H7 (cell line): ENCODE measurements at places on chromosomes 11 and 22.

DNA sequence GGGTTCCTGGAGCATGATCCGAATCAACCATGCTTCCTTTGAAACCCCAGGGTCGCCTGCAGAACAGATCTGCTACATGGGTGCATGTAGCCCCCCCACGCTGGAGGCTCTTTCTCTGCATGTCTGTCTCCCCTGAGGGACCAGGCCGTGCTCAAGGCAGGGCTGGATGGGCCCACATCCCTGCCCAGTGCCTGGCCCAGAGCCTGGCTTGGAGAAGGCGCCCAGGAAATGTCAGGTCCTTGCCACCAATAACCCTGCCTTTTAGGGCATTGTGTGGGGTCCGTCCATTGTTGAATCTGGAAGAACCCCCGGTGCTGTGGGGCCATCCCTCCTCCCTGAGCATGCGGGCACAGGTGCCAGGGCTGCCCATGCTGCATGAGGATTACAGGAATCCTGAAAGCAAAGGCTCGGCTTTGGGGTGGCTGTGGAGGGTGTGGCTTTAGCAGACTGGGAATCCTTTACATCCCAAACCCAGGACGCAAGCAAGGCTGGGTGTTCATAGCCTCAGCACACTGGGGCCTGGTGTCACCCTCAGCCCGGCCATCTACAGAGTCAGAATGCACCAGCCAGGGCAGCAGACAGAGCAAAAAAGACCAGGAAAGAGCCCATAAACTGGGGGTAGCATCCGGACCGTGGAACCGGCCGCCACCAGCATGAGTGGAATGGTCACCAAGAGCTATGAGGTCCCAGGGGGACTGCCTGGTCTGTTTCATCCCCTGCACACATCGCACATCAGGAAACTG lies 48.2 kb downstream of the RTL6 start:
- DNase-seq: peak; percentile 20

DNA sequence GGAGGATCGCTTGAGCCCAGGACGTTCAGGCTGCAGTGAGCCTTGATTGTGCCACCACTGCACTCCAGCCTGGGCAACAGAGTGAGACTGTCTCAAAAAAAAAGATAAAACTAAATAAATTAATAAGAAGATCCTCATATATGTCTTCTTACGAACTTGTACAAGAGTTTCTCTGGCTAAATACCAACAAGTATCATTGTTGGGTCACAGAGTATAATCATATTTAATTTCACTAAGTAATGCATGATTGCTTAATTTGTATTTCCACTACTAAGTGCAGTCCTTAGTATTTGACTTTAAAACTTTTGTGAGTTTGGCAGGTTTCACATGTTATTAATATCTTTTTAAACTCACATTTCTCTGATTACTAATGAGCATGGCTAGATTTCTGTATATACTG lies 60.9 kb downstream of the PACS1 start:
- no peak for DNase-seq

- peak; percentile 93 for DNase-seq
Observed at GRCh38 chr11:70826541-70827335, 425.6 kb downstream of the SHANK2 start.

DNA sequence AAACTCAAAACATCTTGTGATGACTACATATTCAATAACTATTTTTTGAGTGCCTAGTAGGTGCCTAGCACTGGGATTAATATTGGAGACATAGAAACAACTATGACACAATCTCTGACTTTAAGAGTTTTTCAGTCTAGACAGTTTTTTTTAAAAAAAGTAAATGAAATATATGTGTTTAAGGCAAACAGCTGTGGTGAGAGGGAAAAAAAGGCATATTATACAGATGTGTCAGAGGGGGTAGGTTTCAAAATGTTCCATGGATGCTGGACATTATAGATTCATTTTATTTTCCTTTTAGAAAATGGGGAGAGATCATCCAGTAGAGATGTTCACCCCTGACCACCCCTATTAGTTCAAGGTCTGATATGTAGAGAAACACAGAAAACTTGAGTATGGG lies 90.8 kb downstream of the LUZP2 start:
- no peak for DNase-seq

DNA sequence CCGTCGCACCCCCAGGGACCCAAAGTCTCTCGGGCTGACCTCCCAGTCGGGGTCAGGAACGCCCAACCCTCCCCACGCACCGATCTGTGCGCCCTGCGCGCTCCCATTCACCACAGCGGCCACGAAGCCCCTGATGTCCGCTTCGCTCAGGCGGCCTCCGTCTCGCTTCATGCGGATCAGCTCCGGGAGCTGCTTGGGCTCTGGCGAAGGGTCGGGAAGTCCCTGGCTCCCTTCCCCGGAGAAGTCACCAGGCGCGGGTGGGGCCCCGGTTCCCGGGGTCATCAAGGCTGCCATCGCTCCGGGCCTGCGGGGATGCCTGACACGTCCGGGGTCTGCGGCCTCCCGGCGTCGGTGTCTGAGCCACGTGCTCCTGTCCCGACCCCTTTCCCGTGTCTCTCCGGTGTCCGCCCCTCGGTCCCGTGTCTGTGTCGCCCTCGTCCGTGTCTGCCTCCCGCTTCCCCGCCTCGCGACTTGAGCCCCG lies 356 bp downstream of the TYMP start:
- DNase-seq: peak; percentile 83

DNA sequence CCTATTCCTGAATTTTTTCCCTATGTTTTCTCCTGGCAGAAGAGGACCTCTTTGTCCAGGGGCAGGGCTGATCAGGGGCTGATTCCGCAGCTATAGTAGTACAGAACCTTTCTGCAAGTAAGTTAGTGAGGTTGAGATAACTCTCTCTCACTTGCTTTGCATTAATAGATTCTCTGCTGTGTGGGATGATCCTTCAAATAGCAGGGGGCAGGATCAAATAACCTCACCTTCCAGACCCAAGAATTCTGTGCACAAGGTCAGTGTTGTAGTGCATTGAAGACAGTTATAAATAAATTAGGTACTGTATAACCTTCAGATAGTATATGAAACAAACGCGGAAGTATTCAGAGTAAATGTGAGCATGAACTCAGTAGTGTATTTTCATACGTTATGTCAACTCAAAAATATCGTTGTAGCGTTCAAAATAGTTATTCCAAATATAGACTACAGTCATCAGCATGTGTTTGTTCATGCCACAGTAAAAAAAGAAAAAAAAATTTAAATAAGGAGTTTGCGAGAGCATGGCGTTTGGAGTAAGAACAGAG lies 278 bp downstream of the MMP26 start:
- peak; percentile 5 for DNase-seq

DNA sequence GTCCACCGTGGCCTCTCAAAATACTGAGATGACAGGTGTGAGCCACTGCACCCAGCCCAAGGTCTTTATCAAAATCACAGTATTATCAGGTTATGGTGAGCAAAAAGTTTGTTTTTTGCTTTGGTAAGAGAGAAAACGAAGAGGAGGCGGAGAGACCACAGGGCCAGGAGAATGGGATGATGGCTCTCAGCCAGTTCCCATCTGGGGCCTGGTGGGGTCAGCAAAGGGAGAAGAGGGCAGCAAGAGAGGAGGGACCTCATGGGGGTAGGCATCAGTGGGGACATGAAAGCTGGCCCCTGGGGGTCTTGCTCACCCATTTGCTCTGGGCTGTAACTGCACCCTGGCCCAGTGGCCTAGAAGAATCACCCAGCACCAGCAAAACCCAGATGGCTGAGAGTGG lies 190.2 kb downstream of the SHANK2 start:
- peak; percentile 64 for DNase-seq

GRCh38 chr11:17786824-17787525 lies 52.4 kb downstream of the KCNC1 start:
- no peak for DNase-seq

DNA sequence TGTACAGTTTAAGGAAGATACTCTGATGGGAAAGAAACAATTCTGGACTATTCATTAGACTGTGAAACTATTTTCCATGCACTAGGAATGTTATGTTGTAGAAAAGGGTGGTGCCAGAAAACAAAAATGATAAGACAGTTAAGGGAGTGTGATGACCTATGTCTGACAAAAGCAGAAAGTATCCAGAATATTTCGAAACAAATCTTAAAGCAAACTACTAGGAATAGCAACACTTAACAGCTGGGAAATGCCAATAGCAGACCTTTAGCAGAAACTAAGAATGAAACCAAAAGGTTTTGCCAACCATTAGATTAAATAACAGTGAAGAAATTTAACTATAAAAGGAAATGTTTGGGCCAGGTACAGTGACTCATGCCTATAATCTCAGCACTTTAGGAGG lies 3.3 kb upstream of the ARHGAP20 start:
- DNase-seq: no peak

DNA sequence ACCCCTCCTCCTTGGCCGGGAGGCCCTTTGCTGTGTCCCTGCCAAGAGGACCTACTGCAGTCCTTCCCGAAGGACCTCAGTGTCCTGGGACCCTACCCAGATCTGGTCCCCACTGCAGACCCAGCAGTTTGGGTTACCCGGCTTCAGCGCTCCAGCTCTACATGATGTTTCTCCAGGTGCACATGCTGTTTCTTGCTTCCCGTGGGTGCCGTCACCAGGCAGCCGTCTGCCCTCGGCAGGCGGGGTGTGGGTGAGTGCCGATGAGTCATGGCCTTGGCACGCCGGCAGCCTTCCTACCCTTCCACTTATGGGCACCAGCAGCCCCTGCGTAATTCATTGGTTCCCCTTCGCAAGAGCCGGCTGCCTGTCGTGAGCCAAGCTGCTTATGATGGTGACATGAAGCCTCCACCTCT lies 101.8 kb downstream of the BCR start:
- DNase-seq: no peak

GRCh38 chr11:60915248-60915914 lies 1.4 kb downstream of the TMEM109 start:
- peak; percentile 85 for DNase-seq

DNA sequence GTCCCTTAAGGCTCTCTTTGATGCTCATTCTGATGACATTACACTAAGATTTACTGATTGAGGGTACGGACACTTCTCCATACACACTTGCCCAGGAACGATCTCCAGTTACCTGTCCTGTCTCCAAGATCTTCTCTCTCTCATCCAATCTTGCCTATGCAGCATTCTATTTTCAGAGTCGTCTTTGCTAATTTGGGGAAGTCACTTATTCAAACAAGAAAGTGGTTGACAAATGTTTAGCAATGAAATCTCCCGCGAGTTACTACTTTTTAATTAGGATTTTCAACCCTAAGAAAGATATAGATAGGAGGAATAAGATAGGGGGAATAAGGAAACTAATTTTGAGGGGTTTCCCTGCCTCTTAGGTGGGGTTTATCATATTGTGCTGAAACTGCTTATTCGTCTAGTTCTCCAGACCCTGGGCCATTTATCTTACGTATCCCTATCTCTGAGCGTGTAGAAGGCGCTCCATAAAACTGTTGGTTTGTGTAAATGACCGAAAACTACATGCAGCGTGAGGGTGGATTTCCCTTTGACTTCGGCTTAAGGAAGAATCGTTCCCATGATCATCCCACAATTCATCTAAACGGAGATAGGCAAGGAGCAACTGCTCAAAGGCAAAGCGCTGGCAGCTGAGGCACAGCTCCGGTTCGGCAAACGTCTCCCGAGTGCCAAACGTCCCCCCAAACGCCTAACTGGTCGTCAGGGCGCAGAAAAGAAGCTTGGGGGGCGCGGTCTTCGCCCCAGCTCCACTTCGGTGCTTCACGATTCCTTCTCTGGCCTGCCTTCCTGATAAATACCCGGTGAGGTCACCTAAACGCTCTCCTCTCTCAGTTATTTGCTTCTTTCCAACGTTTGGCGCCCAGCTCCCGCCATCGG lies 804 bp downstream of the APIP start:
- DNase-seq: no peak

DNA sequence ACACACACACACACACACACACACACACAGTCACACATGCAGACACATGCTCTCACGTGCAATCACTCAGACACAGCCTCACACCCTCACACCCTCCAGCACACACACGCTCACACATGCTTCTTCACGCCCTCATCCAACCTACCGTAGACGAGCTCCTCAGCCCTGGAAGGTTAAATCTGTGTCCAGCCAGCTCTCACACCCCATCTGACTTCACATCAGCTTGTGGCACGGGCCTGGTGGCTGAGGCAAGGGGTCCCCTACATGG lies 1.3 kb upstream of the SCUBE1 start:
- DNase-seq: no peak

GRCh38 chr11:45652781-45653180 lies 12.6 kb downstream of the CHST1 start:
- peak; percentile 12 for DNase-seq

DNA sequence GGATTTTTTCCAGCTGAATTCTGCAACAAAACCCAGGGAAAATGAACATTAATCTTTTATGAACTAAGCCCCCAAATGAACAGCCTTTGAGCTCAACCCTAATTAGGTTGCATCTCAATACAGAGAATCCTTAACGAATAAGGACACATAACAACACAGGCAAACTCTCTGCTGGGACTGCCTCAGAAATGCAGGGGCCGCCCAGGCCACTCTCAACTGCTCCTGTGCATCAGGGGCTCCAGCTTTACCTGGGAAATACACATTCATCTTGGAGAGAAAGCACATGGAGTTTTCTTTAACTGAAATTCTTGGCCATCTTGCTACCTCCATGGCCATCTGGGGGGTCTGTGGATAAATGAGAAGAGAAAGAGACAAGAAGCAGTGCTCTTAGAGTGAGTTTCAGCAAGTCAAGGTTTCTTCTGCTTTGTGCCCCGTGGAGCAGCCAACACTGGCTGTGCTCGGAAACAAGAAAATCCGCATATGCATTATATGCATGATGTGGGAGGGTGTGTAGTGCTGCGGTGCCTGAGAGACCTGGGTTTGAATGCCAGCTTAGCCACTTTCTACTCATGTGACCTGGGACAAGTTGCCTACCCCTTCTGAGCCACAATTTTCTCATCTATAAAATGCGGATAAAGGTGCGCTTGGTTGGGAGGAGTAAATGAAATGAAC lies 81.9 kb upstream of the RCN1 start:
- DNase-seq: no peak

DNA sequence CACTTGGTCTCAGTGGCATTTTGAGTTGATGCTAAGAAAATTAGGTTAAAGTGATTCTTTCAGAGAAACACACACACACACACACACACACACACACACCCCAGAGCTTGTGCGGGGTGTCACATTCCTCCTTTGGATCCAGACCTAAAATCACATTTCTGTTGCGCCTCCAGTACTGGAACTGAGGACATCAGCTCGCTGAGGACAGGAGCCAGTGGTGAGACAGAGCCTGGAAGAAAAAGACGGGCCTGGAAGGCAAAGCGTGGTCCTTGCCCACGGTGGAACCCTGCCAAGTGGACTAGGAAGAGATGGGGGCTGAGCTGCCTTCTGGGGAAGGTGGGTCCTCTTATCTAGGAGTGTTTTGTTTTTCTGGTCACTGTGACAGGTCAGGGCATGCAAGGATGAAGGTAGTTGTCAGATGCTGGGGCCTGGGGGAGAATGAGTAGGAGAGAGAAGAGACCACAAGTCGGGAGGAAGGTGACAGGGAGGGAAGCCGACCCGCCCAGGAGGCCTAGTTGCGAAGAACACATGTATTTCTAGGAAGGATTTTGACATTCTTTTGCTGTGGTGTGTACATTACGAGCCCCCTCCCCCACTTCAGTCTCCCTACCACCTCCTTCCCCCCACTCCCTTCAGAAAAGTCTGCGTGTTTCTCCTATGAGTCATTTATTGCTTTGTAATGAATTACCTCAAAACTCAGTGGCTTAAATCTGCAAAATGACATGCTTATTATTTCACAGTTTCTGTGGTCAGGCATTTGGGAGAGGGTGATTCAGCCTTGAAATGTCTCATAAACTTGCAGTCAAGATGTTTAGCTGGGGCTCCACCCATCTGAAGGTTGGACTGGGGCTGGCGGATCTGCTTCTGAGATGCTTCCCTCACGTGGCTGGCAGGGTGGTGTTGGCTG lies 4.8 kb upstream of the ELFN2 start:
- DNase-seq: no peak

GRCh38 chr11:110860461-110860860 lies 148.2 kb upstream of the ARHGAP20 start:
- no peak for DNase-seq
